ENCODE measurements at places on chromosomes 11 and 22.
A peak's percentile ranks its signal among the peaks of the same experiment; 100 is the strongest.

DNA sequence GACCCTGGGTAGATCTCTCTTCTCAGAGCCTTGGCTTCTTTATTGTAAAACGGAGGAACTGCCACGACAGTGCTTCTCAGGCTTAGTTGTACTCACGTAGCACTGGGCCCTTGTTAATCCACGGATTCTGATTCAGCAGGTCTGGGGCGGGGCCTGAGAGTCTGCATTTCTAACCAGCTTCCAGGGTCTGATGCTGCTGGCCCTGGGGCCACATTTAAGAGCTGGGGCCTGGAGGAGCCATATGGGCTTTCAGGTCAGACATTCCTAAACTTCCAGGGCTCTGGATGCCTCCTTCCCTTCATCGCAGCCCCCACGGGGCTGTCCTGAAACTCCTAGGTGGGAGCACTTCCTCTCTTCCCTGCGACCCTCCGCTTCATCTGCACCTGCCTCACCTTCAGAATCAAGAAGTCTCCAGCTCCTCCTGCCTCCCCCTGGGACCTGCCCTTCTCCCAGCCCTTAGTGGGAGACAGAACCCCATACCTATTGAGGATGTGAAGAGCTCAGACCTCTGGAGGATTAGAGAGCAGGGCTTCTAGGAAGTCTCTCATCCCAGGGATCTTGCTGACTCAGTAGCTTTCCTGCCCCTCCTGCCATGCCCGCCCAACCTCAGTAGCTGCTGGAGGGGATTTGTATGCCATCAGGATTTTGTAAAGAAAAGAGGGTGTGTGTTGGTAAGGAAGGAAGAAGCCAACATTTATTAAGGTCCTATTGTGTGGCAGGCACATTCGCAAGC, 92.5 kb downstream of the LRRC32 start:
- no peak for DNase-seq

GRCh38 chr11:130315354-130315970, 745 bp upstream of the ZBTB44 start:
- no peak for DNase-seq

DNA sequence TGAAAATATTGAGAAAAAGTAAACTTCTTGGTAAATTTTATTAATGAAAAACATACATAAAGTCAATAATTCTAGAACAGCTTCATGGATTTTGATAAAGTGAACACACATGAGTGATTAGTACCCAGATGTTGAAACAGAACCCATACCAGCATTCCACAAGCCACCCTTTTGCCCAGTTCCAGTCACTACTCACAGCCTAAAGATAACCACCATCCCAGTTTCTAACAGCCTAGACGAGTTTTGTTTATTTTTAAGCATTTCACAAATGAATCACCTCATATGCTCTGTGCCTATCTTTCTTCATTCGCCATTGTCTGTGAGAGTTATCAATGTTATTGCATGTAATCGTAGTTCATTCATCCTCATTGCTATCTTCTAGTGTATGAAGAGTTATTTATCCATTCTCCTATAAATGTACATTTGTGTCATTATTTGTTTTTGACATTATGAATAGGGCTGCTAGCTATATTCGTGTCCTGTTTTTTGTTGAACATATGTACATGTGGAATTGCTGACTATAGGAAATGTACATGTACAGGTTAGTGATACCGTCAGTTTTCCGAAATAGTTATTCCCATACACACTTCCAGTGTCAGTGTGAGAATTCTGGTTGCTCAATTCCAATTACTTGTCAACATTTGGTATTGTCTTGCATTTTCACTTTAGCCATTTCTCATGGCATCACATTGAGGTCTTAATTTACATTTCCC, 44.5 kb upstream of the TEAD1 start:
- DNase-seq: no peak

DNA sequence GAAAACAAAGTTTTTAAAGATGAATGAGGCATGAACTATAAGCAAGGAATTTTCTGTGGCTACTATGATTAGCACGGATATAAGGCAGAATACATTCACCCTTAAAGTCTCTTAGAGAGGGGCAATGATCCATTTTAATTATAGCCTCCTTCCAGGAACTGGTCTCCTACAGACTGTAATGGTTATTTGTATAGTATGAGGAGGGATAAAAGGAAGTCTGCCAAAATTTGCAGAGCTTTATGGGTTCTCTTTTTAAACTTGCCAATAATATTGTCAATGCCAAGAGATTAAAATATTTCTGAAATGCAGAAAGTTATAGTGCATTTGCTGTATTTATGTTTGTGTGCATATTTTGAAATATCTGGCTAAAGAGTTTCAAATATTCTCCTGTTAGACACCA, 271.4 kb upstream of the LUZP2 start:
- no peak for DNase-seq

GRCh38 chr11:94185416-94186084, 56.9 kb downstream of the PANX1 start:
- DNase-seq: no peak

DNA sequence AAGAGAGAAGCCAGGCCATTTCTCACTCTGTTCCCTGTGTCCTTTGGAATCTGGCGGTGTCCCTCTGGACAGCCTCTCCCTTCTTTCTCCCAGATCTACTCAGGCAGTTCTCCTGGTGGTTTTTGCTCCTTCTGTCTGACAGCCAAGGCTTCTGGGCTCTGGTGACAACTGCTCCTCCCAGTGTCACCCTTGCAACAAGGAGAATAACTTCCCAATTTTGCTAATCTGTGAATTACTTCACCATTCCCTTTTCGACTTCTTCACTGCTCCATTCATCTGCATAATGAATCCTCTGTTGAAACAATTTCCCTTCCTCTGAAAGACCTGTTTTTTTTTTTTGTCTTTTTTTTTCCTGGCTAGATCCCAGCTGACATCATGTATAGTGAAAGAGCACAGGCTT, 56.3 kb upstream of the PDE3B start:
- no peak for DNase-seq

GRCh38 chr11:291281-292210, 2.6 kb downstream of the PGGHG start:
- DNase-seq: no peak

GRCh38 chr11:72614381-72614780, 59.8 kb downstream of the PDE2A start:
- DNase-seq: no peak

- DNase-seq: peak; percentile 56
Measured at GRCh38 chr11:16013649-16014275, 342.6 kb downstream of the SOX6 start.

DNA sequence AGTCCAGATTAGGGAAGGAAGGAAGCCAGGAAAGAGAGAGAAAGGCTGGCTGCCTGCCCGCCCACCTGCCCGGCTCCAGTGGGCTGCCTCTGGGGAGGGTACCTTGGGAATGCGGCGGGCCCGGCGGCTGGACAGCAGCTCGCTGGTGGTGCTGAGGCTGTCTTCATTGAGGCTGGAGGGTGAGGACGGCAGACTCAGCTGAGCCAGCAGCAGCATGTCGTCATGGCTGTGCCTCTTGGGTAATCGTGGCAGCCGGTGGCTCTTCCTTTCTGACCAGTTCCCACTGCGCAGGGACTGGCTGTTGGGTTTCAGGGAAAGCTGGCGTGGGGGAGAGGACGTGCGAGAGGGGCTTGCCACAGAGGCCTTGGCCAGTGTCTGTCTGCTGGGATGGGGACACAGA, 32.9 kb downstream of the RPL27A start:
- no peak for DNase-seq

DNA sequence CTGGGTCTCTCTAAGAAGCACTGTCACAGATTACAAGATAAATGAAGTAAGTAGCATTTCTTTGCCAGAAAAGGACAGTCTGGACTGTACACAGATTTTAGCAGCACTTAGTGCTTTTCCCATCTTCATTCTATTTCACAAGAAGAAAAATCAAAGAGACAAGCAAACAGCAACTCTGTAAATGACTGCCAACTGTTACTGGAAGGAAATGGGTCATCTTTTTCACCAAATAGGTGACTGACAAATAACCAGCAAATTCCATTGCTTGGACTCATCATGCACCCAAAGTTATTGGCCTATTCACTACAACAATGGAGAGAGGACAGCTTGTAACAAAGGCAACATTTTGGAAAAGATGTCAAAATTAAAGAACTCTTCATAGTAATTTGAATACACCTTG, 28.9 kb upstream of the CARD18 start:
- DNase-seq: no peak

- no peak for DNase-seq
Measured at GRCh38 chr11:110929129-110929528, 216.9 kb upstream of the ARHGAP20 start.

DNA sequence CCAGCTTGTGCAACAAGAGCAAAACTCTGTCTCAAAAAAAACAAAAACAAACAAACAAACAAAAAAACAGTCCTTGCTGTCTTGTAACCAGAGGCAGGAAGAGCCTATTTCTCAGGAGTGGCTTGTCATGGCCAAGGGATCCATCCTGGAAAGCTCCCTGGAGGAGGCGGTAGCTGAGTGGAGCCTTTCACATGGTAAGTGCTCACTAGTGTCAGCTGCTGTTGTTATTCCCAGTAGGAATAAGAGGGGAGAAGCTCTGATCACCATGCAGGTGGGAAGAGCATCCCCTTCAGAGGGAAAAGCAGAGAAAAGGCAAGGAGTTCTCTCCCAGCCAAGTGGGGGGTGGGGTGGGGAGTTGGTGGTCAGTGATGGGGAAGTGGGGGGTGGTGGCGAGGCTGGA, 54.6 kb upstream of the WNT7B start:
- DNase-seq: no peak

- DNase-seq: no peak
Measured at GRCh38 chr11:1130276-1131032, 27.3 kb upstream of the MUC5AC start.

GRCh38 chr11:83881428-83881827, 595.3 kb upstream of the CCDC90B start:
- DNase-seq: no peak

- DNase-seq: no peak
Measured at GRCh38 chr22:39317775-39318506, 1.5 kb downstream of the RPL3 start.

GRCh38 chr11:91100427-91100826, 877.6 kb upstream of the CHORDC1 start:
- DNase-seq: no peak

DNA sequence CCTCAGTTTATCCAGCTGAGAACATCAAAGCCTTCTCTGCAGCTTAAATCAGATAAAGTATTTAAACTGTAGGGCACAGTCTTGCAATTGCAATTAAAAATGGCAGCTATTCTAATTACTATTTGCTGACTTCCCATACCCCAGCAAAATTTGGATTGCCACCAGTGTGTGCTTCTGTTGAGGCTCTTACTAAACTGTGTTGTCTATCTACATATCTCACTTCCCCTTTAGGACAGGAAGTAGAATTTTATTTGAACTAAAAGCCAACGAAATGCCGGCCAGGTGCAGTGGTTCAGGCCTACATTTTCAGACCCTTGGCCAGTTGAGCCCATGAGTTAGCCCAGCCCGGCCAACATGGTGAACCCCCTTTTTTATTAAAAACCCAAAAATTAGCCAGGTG, 7.1 kb downstream of the SAA4 start:
- no peak for DNase-seq

DNA sequence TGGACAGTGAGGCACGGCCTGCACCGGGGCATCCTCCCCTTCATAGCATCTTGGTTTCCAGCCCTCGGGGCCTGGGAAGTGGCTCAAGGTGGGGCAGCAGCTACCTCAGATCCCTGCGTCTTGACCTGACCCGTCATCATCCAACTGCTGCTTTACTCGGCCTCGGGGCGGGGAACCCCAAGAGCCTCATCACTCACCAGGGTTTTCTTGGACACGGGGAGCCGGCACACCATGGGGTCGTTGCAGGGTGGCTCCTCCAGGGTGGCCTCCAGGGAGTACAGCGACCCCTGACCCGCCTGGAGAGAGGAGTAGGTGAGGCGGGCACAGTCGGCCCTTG, 651 bp downstream of the CTSF start:
- DNase-seq: no peak

GRCh38 chr11:43959321-43959995, 17.0 kb downstream of the C11orf96 start:
- no peak for DNase-seq

- DNase-seq: no peak
Measured at GRCh38 chr11:102459393-102459792, 6.8 kb upstream of the TMEM123 start.

DNA sequence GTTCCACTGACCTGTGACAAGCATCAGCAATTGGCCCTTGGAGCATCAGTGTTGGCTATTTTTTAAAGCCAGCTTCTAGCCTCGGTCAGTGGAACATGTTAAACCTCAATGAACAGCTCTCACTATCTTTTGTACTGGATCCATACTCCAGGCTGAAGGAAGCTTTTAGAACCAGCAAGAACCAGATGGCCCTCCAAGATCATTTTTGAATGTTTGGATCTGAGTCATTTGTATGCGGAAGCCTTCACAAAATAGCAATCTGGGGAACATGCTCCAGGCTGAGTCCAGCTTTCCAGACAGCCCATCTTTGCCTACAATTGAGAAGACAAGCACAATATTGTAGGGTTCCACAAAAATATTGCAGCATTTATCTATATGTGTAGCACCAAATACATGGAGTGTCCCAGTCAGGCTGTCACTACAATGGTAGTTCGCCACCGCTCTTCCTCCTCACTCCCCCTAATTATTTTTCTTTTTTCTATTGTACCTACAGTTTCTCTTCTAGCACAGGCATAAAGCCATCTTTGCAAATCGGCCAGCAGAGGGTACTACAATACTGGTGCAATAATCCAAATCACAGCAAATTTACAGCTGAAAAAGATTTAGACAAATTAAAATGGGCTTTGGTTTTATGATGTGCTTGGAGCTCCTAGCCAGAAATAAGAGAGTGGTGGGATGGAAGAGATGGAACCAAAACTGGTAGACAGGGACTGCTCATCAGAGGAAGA, 177.4 kb upstream of the BLID start:
- no peak for DNase-seq

DNA sequence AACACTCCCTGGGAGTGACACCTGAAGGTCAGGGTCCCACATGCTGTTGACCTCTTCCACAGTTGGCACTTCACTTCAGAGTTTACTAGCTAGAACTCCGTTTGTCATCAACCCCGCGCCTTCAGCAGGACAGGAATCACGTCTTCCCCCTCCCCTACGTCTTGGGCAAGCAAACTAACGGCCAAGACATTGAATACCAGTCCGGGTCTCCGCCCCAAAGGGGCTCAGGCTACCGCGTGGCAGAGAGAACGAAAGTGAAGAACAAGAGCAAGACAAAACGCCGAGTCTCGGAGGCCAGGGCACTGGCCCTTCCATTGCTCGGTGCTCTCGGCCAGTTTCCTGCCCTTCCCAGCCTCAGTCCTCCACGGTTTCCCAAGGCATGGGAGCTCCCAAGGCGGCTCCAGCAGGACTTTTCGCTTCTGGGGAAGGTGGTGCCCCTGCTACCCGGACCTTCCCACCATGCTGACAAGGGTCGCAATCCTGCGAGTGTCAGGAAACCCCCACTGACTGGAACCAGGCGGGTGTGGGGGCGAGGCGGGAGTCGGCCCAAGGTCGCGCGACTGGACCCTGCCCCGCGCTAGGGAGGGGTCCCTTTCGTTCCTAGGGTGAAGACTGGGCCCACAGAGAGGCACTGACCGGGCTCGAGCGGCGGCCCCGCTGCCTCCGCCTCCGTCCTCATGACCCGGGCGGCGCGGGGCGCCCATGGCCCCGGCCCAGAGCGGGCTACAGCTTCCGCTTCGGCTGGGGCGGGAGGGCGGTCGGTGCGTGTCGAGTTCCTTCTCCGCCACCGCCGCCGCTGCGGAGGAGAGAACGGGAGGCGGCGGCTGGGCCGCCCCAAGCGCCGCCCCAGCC, at the start of gene GUCD1:
Gene GUCD1, minus strand, starts transcription at position 826 of the 852 bp plus-strand sequence. Its CDS starts 147 bp downstream, at position 679.
- DNase-seq: no peak
